ENCODE measurements at places on chromosomes 6 and 20.

GRCh38 chr6:132147530-132148011, 196.4 kb upstream of the CCN2 start:
- DNase-seq, result no peak

DNA sequence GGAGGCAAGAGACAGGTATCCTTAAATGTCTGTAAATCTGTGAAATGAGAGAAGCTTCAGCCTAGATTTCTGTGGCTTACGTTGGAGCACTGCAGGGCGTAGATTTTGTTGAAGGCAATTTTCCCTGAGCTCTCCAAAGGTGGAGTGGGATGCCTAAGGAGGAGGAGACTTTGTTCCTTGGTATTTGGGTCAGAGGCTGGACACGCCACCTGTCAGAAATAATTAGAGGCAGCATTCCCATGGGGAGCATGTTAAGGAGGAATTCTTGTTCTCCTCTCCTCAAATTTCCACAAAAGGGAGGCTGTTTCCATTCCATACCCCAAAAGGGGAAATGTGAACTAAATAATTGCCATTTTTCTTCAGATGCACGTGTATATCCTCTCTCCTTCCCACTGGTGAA, 11.1 kb upstream of the SCGN start:
- DNase-seq, result no peak

GRCh38 chr20:59326188-59326587, 25.8 kb downstream of the EDN3 start:
- no peak for DNase-seq

- DNase-seq, result no peak
These were observed 48.5 kb downstream of the PTPRK start for GRCh38 chr6:128471907-128472306.

GRCh38 chr6:111750753-111751673, 122.2 kb downstream of the FYN start:
- no peak for DNase-seq

DNA sequence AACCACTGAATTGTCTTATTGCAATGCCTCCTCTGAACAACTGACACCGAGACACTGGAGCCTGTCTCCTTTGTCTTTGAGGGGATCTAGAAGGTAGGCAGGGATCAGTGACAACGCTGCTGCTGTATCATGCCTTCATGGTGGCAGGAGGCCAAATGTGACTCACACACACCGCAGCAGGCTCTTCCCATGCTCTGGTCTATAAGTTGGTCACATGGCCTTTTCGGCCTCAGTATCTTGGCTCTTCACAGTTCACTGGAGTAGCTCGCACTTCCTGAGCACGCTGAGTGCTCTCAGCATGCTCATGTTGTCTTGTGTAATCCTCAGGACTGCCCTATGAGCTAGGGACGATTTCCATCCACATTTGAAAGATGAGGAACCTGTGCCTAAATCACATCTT, 167.4 kb upstream of the PCSK2 start:
- no peak for DNase-seq

DNA sequence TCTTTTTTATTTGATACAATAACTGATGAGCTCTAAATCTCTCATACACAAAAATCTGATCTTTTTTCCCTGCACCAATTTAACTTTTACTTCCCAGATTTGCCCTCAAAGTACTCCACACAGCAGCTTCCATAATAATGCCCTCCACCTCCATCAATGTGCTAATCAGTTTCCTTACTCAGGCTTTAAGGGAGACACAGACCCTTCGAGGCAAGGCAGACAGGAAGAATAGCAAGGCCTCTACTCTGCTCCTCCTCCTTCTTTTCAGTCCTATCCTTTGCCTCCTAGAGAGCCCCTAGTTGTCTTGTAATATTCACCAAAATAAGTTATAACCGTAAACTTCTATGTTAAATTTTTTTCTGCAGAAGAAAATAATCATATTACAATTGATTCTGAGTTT, 444.9 kb upstream of the RNF217 start:
- no peak for DNase-seq

DNA sequence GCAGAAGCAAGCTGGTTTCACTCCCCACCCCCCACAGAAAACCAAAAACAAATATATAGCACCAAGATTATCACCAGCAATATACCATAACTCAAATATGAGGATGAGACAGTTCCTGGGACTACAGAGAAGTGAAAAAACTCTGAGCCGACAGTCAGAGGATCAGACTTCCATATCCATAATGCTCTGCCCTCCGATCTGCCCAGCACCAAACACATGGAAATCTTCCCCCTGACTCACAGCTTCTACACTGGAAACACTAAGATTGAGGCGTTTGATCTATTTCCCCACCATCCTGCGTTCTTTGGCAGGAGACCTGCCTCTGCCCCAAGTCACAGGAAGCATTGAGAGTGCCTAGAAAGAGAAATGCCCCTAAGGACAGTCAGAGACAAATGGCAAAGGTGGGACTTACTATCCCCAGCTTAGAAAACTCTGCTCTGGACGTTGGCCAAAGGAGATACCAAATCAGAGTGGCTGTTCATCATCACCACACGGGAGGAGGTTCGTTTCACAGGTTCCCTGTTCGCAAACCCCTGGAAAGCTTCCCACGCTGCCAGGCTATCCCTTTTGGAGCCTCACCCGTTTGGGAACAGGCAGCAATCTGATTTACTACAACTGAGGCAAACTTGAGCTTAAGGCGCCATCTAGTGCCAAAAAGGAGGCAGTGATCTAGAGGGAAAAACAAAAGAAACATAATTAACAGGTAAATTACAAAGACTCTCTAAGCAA, 48.7 kb upstream of the SRSF6 start:
- no peak for DNase-seq

DNA sequence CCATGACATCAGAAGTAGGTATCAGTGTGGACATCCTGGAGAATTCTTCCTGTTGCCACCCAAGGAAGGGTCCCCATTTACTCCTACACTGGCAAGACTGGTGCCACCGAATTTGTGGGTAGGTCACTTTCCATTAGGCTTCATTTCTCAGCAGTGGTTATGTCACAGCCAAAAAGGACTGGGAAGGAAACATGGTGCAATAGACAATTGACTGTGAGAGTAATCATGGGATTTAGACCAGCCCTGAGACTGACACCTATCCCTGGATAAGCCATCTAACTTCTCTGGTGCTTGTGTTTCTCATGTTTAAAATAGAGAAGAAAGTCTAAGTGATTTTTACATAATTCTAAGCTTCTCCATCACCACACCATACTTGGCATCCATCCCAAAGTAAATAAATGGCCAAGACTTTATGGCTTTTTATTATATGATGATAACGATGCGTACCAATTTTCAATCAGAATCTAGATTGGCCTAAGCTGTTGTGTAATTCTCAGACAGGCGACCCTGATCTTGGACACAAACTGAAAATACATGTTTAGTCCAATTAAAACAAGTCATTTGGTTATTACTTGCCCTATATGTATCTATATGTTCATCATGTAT, 10.2 kb downstream of the SMPDL3A start:
- no peak for DNase-seq

GRCh38 chr6:115592025-115592424, 468.7 kb downstream of the FRK start:
- no peak for DNase-seq

DNA sequence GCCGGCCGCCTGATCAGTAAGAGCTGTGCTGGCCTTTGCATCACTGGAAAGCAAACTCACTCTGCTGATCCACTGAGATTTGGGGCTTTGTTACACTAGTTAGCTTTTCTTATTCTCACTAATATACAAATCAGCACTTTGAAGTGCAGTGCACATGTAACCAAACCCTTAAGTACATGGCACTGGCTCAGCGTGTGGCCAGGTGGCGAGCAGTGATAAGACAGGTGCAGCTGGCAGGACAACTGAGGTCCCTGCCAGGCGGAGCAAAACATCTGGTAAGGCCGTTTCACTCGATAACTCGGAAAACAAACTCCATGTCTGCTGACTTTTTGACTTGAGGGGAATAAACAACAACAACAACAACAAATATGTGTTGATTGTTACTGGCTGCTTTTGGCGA, 11.0 kb downstream of the GFRA4 start:
- no peak for DNase-seq

GRCh38 chr6:1872649-1873131, 263.0 kb downstream of the FOXC1 start:
- DNase-seq, result no peak

DNA sequence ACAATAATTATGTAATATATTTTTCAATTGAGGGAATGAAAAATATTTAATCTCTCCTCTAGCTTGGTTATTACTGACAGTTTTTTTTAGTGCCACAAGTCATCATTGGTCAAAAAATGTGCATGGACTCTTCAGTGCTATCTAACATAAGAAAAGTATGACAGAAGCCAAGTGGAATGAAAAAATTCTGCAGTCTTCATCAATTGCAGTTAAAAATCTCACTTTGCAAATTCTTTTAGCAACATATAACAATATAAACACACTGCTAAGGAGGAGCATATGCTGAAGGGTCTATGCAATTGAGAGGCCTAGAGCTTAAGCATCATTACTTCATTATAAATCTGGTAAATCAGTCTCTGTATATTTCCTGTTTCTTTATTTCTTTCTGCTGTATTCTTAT, 175.1 kb downstream of the ARHGAP18 start:
- no peak for DNase-seq

DNA sequence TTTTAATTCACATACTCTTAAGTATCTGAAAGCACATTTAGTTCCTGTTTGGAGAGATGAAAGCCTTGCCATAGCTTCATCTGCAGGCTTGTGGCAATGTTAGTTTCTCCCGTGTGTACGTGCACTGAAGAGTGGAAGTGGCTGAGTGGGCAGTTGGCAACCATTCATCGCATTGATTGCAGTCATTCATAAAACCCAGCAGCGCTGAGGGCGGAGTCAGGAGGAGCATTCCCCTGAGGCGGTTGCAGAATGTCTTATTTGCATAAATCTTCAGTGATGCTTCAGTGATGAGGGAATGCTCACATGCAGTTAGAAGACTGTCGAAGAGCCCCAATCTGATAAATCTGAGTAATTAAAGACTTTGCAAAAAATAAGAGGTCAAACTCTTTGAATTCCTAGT, 79.1 kb downstream of the RIMS1 start:
- no peak for DNase-seq

DNA sequence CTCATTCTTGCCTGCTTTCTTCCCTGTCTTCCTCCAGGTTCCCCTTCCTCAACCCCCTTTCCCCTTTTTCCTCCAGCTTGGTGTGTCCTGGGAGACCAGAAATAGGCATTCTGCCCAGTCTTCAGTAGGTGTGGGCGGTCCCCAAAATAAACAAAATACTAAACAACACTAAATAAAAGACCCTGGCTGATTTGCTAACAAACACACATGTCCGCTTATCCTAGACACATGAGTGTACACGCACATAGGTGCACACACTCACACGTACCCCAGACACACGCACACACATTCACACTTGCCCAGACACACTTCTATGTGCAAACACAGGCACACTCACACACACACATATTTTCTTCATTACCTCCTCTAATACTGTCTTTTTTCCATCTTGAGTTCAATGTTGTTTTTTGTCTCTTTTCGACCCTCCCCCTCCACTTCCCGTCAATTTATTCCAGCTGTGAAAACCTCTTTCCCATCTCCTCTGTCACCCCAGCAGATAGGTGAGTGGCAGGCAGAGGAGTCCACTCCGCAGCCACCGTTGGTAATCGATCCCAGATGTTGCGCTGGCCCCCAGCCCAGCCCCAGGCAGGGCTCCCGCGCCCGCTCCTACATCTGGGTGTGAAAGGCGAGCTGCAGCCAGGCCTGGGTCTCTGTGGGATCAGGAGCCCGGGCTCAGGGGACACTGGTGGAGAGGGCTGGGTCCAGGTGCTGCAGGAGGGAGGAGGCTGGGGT, 56.9 kb upstream of the FOXP4 start:
- DNase-seq, result no peak

DNA sequence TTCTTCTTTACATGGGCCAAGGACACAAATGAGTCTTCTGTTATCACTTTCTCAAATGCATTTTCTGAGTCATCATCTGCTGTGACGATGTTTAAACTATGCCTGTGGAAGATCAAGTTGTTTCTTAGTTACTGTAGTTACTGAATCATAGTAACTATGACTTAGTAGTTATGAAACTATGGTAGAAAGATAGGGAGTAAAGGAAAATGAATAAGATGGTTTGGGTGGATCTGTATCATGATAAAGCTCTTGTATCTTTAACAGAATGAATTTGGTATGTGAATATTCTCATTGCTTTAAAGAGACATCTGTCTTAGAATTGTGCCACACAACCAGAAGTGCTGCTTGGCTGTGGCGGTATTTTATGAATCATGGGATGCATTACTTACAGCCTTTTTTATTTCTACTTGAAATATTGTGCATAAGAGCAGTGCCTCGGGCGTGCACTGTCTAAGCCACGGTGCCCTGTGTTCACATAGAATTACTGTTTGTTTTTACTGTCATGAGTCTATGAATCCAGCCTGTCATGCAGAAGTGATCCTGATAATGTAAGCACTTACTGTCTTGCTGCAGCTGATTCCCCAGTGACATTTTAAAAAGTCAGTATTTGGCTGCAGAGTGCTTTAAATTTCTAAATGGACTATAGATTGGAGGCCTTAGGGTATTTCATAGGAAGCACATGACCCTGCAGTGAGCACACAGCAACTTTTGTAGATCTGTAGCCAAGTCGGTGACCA, 215.2 kb downstream of the TMEM242 start:
- no peak for DNase-seq

DNA sequence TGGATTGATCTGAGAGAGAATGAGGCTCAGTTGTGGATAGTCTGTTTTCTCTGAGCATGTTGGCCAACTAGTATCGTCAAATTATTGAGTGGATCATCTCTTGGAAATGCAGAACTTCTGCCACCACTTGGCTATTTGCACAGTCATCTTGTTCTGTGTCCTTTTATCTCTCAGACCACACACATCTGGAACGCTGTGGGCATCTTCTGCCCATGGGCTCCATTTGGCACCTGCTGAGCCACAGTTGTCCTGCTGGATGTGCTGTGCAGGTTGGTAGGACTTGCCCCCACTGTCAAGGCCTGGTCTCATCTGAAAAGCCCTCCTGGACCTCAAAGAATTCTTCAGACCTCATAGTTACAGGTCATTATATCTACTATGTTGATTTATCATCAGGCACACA, 16.7 kb upstream of the C20orf144 start:
- no peak for DNase-seq

GRCh38 chr20:49901588-49901987, 13.7 kb downstream of the SPATA2 start:
- no peak for DNase-seq

DNA sequence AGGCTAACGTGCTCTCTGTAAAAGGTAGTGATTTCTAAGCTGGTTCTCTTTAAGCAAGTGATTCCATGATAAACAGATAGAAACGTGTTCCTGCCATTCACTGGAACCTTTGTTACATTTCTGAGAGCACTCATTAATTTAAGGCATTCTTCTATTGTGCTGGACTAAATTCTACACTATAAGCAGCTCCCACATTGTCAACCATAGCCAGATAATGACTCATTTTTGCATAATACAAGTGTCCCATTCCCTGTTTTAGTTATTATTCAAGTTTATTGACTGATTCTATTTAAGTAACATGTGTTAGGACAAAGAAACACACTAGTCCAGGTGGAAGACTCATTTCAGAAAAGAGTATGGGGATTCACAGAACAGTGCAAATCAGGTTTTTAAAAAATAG, 13.5 kb upstream of the XRN2 start:
- no peak for DNase-seq

DNA sequence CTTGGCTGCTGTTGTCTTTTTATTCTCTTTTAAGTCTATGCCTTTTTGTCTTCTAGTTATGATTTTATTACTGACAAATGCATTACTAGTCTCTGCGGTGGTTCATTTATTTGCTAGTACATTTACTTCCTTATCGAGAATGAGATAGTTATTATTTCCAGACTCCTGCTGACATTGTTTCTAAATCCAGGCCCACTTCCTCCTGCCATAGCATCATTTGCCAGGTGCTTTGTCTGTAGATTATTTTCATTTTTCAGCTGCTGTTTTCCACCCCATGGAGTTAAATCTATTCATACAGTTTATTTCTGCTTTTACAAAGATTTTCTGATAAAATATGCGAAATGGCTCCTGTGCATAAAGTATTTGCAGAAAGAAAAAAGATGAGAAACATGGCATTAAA, 459.7 kb downstream of the MMUT start:
- no peak for DNase-seq

Data from stimulated activated naive B cell treated with anti-CD40 and anti-IgM and Interleukin-4, amounts not matched to agents 10 μg/mL and 1 μg/mL and 100 μg/mL, for 72 hours (primary cell).